Stimulated activated CD4-positive, alpha-beta T cell treated with anti-CD3 and anti-CD28 coated beads, Interleukin-1b, Interleukin-23, amount 100 ng/mL, for 1 hour (primary cell): ENCODE measurements at places on chromosomes 4 and X.

GRCh38 chr4:109648266-109648996, 54.8 kb downstream of the CASP6 start:
- DNase-seq, result no peak

GRCh38 chr4:28831867-28832266, 1888.3 kb upstream of the PCDH7 start:
- DNase-seq, result no peak

DNA sequence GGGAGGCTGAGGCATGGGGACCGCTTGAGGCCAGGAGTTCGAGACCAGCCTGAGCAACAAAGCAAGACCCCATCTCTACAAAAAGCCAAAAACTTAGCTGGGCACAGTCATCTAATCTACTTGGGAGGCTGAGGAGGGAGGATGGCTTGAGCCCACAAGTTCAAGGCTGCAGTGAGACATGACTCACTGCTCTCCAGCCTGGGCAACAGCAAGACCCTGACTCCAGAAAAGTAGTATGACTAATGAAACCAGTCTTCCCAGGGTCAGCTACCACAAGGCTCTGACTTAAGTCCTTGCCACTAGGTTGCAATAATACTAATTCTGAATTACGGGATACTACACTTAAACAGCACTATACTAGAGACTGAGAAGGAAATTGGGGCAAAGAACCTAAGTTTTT, 33.1 kb downstream of the ERVMER34-1 start:
- no peak for DNase-seq

DNA sequence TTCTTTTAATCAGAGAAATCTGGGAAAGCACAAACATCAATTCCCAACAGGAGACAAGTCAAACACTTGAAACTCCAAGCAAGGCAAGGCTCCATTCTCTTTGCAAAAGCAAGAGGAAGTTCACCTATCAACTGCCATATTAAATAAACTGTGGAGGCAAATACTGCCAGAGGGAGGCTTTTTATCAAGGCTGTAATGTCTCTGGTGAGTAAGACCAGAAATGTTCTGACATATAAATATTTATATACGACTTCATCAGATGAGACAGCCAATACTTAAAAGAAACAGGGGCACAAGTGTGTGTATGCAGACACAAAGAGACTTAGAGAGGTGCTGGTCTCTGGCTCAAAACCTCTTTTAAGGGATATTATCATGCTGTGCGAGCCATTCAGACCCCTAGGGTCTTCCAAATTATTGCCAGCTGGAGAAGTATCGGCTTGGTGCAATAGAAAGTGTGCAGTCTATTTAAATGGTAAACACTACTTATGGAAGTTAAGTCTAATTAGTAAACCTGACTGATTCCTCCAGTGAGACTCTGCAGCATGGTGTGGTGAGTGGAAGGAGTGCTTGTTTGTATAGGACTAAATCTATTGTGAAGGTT, 24.4 kb downstream of the DCX start:
- no peak for DNase-seq

DNA sequence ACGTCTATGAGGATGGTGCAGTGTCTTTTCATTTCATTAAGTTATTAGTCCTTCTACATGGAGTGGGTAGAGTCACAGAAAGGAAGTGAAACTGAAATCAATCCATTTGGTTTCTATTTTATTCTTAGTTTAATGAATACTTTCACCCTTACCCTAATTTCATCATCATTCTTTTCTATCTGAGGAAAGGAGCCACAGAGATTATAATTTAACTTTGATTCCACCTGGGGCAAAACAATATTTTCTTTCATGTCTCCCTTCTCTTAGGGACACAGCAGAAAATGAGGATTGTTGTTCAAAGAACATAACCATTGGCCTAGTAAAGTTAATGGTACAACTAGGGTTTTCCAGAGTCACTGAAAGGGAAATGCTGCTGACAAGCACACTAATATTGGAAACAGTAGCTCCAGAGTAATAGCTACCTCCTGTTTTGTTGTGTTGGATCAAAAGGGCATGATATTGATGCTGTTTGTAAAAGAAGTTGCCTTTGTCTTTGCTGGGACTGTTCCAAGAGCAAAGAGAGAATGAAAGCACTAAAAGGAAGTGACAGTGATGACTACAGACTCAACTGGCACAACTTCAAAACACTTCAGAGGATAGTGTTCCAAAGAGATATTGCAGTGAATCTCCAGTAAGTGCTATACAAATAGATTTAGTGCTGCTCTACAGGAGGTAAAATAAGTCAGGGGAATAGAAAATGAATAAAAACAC, 247.1 kb upstream of the PITX2 start:
- DNase-seq, result no peak

GRCh38 chr4:89995006-89995405, 100.4 kb downstream of the MMRN1 start:
- no peak for DNase-seq

DNA sequence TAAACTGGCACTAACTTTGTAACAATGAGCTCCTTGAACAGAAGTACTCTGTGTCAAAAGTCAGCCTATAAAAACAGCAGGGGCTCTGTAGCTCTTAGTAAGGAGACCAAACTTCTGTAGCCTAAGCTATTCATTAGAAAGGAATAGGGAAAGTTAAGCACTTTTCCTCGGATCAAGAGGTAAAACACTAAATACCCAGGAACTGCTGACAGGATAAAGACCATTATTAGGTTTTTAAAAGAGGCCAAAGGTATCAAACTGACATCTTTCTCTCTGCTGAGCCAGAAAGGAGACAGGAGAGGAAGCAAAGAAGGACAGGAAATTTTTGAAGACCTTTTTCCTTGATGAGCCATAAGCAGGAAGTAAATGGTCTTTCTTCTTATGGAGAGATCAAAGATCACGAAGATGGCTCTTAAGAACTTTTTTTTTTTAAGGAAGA, 31.9 kb downstream of the ANAPC10 start:
- no peak for DNase-seq

DNA sequence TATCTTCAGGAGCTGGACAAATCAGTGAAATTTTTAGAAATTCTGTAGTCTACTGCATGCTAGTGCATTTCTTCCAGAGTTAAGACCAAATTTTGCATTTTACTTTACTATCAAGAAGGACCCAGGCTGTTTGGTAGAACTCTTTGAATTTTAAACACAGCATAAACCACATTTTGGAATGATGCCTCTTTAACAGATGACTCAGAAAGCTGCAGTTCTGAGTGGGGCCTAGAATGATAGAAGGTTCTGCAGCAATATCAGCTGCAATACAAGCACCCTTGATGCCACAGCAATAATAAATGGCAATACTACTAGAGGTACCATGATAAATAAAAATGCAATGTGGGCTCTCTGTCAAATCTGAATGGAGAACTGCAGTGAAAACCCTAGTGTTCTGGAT, 198.7 kb downstream of the TMA16 start:
- no peak for DNase-seq

DNA sequence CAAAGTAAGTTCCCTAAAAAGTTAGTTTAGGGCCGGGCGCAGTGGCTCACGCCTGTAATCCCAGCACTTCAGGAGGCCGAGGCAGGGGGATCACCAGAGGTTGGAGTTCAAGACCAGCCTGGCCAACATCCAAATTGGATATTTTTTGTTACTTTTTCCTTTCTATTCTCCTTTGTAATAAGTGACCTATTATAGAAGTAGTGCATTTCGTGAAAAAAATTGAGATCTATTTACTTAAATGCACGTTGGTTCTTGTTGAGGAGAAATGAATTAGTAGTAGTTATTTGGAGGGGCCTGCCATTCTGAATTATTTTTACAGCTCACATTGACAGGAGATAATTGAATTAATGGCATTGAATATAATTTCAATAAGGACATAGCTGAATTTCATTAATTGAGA, 22.3 kb upstream of the NDUFC1 start:
- no peak for DNase-seq

- DNase-seq, result no peak
These were observed 31.7 kb downstream of the ZNF275 start for GRCh38 chrX:153365670-153366069.
